Endodermal cell (in vitro differentiated cells): ENCODE measurements at places on chromosomes 1 and 21.

DNA sequence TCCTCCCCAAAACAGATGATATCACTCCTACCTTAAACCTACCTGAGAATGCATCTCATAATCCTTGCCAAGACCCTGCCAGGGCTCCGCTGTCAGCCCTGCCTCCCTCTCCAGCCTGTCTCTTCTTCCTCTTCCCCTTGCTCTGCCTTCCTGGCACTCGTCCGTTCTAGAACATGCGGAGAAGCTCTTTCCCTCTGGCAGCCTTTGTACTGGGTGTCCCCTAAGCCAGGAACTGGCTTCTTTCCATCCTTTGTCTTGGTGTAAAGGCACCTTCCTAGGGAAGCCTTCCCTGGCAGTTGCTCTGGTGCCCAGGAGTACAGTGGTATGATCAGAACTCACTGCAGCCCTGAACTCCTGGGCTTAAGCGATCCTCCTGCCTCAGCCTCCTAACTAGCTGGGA lies 36.1 kb downstream of the CTNNBIP1 start:
- no peak for DNase-seq

DNA sequence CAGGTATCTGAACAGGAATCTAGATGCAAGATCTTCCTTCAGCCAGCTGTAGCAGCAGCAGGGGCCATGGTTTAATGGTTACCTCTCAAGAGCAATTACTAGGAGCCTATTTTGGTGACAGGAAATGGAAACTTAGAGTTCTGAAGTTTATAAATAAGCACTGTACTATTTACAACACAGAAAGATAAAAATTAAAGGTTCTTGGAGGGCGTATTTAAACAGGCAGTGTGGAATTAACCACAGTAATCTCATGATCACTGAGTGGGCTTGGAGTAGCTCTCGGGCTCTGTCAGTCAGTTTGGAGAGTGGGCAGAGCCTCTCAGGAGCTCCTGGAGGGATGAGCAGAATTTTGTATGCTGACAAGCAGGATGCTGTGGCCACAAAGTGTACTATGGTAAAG lies 10.2 kb upstream of the FCRL5 start:
- DNase-seq, result no peak

DNA sequence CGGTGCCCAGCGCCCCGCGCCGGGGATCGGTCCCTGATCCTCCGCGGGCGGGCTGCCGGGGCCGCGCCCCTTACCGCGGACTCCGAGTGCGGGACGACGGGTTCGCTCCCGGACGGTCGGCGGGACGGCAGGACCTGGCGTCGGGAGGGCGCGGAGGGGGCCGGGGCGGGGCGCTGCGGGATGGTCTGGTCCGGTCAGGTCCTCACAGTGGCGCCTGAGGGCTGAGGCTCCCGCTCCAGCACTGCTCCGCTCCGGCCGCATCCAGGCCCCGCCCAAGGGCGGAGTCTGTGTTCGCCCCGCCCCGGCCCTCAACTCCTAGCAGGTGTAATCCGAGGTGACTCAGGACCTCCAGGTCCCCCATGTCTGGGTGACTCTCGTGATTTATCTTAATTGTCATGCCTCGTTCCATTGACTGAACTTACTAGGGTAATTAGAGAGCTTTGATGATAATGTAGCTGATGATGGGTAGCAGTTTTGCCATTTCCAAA lies at the start of gene RAB3B:
TSS of gene RAB3B (minus strand) at position 223 of the 488 bp plus-strand sequence. CDS start 13,583 bp downstream, outside the sequence.
- DNase-seq, result peak; percentile 98

- no peak for DNase-seq
These were observed 30.9 kb upstream of the SSX2IP start for GRCh38 chr1:84721152-84721551.

GRCh38 chr1:85343612-85344255 lies 67.3 kb upstream of the BCL10 start:
- DNase-seq, result no peak

GRCh38 chr1:157961805-157962762 lies 31.4 kb upstream of the KIRREL1 start:
- no peak for DNase-seq

GRCh38 chr1:2474104-2474844 lies 1.8 kb upstream of the PLCH2 start:
- no peak for DNase-seq

- DNase-seq, result peak; percentile 92
These were observed 251.2 kb downstream of the RRAGC start for GRCh38 chr1:38608202-38608864.

- no peak for DNase-seq
These were observed 39.7 kb downstream of the MRPL37 start for GRCh38 chr1:54239631-54240031.

DNA sequence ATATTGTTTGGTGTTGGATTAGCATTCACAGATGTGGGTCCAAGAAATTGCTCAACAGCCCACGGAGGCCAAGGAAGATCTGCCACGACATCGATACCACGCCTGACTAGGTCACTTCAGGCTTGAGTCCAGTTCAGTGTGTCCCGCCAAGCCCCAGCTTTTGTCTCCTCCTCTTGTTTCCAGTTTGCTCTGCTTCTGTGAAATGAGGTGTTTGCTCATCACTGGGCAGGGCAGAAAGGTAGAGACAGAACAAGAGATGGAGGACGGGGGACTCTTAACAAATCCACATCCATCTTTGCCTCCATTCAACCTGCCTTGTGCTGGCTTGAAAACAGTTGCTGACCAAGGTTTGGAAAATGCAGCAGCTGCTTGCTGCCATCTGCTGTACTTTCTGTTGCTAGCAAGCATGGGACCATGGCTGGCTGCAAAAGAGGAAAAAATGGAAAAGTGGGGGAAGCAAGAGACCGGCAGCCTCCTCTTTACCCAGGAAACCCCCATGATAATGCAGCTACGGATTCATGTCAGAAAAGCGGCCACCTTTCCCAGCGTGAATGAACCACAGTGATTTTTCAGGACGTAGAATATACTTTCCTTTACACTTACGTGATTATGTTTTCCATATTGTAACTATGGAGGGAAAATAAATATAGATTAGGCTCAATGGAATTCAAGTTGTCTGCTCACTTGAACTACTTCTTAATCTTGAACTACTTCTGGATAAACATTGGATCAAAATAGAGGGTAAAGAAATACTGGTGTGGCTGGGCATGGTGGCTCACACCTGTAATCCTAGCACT lies 80.2 kb upstream of the GREM2 start:
- peak; percentile 84 for DNase-seq

- no peak for DNase-seq
These were observed 252.7 kb upstream of the VAMP3 start for GRCh38 chr1:7518411-7518810.

- no peak for DNase-seq
These were observed 22.7 kb downstream of the MAB21L3 start for GRCh38 chr1:116133696-116134475.

GRCh38 chr1:240619906-240620621 lies 8.1 kb upstream of the GREM2 start:
- DNase-seq, result no peak

DNA sequence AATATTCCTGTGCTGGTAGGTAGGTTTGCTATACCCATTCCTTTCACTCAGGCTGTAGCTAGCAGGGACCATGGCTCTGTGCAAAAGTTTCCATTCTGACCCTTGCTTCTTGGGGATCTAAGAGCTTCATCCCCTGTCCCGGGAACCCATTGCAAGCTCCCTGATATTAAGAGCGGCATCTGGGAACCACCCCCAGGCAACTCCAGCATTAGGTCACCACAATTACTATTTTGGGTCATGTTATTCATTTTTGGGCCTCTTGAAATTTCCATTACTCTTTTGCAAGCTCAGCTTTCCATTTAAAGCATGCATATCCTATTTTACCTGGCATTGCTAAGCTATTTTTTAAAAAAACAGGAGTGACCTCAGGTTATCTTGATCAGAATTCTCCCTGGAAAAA lies 22.1 kb upstream of the ACTRT2 start:
- DNase-seq, result no peak

- DNase-seq, result no peak
These were observed 201.6 kb downstream of the DAB1 start for GRCh38 chr1:57222307-57222706.

DNA sequence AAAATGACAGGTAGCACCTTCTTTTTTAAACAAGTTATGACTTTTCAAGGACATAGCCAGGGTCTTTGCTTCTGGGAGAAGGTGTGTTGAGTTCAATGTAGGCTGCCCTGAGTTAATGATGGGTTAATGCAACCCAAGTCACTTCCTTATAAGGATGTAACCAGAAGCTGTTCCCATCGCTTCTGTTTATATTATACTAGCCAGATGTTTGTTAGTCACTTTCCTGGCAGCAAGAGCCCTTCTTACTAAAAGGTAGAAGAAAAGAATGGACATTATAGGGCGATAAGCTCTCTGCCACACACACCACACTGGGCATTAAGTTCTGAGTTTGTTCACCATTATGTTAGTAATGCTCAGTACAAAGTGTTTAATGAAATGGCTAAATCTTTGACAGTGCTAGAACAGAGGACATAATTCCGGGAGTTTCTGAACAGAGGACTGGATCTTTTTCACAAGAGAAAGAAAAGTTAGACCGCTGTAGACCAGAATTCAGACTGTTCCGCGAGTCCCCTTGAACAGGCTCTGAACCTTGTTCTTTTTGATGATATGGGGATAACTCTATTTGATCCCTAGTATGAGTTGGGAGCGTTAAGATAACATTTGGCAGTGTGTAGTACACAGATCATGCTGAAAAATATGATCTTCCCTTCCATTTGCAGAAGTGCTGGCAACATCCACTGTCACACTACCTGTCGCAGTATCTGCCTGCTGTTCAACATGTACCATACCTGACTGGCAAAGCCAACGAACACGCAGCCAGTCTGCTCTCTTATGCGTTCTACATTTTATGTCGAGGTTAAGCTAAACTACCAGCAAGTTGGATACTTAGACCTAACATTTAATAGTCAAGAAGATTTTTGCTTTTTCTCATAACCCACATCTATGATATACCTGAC lies 41.0 kb downstream of the DEGS1 start:
- DNase-seq, result no peak

GRCh38 chr21:26956813-26957212 lies 10.1 kb downstream of the ADAMTS5 start:
- no peak for DNase-seq

- DNase-seq, result peak; percentile 89
These were observed at the start of gene CYP2J2 for GRCh38 chr1:59926381-59927123. Gene CYP2J2, minus strand, starts transcription at chr1:59926773. Its CDS starts 27 bp downstream, at chr1:59926746.

DNA sequence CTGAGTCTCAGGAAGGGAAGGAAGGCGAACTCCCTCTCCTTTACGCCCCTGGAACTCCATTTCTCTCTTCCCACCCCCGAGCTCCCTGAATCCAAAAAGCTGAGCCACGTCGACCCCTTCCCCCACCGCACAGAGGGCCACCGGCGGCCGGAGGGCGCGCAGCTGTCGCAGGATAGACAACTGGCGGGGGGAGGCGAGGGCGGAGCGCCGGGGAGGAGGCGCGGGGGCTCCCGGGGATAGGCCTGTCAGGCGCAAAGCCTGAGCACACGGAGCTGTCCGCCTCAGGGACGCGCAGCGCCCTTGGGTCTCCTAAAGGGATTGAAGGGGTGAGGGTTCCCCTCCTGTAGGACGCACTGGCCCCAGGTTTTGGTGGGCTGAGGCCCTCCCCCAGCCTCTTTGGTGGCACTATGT lies 752 bp upstream of the ACTA1 start:
- peak; percentile 86 for DNase-seq

GRCh38 chr1:30929944-30930525 lies 21.5 kb upstream of the SDC3 start:
- peak; percentile 59 for DNase-seq

DNA sequence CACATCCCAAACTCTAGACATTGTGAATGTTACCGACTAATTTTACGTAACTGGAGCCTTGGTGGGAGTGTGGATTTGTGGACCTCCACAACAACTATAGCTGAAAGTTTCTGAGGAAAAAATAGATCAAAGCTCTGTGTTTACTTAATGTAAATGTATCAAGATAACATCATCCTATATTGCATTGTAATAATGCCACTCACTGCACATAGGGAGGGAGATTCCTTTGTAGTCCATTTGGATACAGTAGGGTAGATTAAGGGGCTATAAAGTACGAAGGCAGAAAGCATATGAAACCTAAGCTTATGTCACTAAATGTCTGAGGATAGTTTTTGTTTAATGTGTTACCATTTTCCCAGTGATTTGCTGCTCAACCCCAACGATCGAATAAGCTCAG lies 273.4 kb downstream of the TM2D1 start:
- DNase-seq, result no peak

DNA sequence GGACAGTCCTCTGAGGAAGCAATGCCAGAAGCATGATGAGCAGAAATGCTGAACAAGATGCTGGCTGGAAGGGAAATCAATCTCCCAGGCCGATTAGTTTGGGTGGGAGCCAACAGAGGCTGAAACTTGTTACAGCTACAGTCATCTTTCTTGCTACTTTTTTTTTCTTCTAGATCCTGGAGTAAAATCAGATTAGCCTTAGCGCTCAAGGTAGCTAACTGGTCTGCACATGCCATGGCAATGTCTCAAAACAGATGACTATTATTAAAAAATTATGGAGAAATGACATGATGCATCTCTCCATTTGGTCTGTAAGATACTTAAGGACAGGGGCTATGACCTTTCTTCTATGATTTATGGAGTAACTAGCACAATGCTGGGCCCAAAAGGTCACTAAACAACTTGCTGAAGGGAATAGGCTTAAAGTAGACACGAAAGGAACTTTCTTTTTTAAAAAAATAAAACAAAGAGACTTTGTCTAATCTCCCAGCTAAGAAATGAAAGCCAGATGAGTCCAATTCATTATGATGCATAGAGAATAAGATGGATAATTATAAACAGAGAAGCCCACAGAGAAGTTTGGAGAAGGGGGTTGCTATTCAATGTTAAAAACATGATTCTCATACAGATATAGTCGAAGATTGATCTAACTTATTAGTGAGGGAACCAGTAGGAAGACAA lies 42.5 kb downstream of the UTP25 start:
- DNase-seq, result no peak

- peak; percentile 94 for DNase-seq
These were observed 41.6 kb downstream of the LAMC2 start for GRCh38 chr1:183227422-183228346.

GRCh38 chr21:26849428-26850115 lies 4.4 kb upstream of the ADAMTS1 start:
- DNase-seq, result no peak

DNA sequence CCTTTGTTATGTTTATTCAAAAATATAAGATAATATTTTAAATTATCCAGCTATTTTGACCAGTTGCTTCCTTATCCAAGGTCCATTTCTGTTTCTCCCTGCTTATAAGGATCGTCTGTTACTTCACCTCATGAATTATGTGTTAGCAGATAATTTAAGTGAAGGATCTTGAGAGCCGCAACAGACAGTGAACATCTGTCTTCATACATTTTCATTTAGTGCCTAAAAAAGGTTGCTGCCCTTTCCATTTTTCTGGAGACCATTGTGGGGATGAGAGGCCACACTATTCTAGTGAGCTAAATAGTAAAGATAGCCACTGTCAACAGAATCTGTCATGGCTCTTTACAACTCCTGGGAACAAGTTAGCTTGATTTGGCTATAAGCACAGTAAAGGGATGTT lies 154.0 kb downstream of the CLEC20A start:
- no peak for DNase-seq

- DNase-seq, result no peak
These were observed 198.1 kb upstream of the TMEM51 start for GRCh38 chr1:14955402-14955801.

DNA sequence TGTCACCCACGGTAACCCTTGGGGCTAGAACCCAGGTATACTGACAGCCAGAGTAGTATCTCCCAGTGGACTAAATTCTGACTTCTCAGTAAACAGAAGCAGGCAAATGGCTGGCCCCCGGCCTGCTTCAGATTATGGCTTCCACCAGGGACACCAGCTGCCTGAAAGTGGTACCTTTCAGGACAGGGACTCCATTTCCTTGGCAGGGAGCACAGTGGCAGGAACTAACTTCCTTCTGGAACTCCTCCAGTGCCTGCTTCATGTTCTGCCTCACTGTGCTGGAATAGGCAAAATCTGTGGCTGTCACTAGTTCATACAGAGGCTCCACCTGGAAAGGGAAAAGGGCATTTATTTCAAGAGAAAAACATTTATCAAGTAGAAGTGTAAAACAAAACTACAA lies 32.7 kb downstream of the C8B start:
- no peak for DNase-seq
